ENCODE measurements at places on chromosomes 1 and 21.

- DNase-seq, result no peak
Measured at GRCh38 chr1:19336543-19336942, 24.4 kb downstream of the SLC66A1 start.

DNA sequence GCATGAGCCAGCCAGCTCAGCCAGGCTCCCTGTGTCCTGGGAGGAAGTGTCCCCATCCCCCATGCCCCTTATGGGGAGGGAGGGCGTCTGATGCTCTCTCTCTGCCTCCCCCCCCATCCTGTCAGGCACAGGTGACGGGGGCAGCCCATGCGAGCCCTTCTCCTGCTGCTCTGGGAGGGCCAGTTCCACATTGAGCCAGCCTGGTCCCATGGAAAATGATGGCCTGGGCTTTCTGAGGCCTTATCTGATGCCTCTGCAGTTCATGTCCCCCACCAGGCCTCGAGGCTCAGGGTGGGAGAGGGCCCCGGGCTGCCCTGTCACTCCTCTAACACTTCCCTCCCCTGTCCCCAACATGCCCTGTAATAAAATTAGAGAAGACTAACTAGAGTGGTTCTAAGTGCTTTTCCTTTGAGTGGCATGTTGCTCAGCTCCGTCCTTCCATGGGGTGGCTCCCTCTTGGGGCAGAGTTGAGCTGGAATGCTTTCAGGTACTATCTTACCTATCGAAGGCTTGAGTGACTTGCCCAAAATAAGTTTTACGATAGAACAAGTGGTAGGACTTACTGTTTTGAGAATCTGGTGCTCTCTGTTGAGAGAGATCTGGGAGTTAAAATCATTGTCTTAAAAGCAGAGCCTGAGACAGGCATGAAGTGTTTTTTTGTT lies 1.8 kb upstream of the MTFR1L start:
- DNase-seq, result no peak

- DNase-seq, result no peak
Measured at GRCh38 chr1:34846265-34846664, 13.3 kb downstream of the SMIM12 start.

DNA sequence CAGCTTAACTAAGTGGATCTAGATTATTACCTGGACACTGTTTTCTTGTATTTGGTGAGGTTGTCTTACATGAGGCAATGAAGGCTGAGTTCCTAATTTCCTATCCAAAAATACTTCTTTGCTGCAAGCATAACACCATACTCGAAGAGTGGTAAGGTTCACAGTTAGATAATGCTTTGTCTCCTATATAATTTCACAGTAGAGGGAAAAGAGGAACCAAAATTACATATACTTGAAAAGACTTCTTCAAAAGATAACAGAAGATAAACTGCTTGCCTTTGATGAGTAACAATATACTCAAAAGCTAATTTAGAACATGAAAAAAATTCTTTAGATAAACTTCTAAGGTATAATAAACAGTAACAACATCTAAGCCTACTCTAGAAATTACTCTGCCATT lies 20.4 kb downstream of the USP33 start:
- DNase-seq, result peak; percentile 38

DNA sequence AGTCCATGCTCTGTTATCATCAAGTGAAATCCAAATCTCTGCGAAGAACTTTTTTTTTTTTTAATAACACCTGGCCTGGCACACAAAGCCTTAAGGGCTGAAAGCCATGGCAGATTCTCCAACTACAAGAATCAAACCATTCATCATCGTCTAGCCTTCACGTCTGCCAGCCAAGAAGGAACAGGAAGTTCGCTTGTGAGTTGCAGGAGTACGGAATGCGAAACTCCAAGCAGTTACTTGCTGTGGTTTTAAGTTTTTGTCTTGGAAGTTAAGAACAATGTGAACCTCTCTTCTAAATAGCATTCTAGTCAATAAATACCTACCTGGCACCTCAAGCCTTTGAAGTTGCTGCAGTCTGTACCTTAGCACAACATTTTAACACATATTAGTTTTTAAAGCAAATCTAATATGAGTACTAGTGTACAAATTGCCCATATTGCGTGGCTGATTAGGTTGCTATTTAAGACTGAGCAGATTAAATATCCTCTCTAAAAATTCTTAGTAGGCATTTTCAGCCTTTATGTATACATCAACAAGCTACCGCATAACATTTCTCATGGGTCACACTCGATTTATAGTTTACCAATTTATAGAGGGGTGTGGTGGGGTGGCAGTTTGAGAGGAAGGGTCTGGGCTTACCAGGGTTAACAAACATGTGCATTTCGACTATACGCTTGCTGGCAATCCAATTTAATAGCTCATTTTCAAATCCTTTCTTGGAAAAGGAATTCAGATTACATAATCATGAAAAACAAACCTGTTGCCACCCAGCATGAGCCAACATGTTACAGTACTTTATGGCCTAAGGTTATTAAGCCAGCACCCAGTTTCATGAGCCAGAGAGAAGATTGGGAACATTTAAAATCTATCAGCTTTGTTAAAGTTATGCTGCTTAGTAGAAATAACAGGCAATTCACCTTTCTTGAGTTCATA lies 22.2 kb upstream of the PTPN14 start:
- no peak for DNase-seq

- DNase-seq, result no peak
Measured at GRCh38 chr1:183812686-183813569, 8.0 kb downstream of the RGL1 start.

DNA sequence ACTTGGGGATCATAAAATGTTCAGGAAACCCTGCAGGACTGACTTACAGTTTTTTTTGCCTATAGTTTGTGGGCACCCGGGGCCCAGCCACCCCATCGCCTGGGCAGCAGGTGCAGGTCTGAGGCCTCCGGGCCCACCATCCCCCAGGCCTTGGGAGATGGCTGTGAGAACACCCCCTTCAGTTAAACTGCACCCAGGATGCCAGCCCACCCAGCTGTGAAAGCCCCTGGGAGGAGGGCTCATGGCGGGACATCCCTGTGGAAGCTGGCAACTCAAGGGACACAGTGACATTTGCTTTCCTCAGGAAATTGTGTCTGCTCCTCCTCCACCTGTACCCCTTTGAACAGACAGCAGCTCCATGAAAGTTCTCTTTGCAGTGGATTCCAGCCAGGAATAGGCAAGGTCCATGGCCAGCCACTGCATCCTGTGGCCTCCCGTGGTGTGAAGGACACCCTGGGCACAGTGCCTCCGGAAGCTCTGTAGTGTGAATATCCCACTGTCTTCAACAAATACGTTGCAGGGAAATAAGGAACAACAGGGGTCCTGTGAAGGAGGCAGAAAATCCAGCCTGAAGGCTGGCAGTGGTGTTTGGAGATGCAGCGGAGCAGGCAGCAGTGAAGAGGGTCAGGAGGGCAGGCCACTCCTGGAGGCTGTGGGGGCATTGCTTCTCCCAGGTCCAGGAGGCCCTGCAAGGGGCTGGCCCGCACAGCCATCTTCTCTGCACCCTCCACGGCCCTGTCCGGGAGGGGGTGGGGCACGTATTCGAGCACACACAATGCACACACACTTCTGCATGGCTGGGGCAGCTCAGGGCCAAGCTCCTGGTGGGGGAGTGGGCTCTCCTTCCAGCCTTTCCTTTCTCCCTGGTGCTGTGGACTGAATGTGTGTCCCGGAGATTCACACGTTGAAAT lies 2.1 kb upstream of the OBSCN start:
- DNase-seq, result no peak

DNA sequence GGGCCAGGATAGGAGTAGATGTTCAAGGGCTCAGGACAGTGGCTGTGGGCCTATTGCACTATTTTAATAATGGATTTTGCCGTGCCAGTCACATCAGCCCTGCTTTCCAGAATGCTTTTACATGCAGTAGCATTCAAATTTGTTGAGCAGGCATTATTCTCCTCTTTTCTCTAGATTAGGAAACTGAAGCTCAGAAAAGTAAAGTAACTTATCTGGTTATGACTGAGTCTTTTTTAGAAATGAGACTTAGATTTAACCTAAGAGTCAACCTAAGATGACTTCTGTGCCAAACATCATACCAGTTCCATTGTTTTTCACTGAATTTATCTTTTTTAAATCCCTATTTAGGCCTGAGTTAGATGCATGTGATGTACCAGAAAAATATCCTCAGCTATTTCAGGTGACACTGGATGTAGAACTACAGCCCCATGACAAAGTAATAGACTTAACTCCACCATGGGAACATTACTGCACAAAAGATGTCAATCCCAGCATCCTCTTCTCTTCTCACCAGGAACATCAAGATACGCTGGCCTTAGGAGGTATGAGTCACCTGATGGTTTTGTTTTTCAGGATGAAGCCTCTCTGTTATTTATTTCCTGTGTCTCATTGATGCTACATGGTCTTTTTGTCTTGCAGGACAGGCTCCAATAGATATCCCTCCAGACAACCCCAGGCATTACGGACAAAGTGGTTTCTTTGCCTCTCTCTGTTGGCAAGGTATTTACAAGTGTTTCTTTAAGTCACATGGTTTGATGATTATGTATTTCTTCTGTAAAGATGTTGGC lies 31.4 kb upstream of the LEPR start:
- no peak for DNase-seq

GRCh38 chr21:27953340-27954045 lies 986.6 kb upstream of the ADAMTS5 start:
- no peak for DNase-seq

DNA sequence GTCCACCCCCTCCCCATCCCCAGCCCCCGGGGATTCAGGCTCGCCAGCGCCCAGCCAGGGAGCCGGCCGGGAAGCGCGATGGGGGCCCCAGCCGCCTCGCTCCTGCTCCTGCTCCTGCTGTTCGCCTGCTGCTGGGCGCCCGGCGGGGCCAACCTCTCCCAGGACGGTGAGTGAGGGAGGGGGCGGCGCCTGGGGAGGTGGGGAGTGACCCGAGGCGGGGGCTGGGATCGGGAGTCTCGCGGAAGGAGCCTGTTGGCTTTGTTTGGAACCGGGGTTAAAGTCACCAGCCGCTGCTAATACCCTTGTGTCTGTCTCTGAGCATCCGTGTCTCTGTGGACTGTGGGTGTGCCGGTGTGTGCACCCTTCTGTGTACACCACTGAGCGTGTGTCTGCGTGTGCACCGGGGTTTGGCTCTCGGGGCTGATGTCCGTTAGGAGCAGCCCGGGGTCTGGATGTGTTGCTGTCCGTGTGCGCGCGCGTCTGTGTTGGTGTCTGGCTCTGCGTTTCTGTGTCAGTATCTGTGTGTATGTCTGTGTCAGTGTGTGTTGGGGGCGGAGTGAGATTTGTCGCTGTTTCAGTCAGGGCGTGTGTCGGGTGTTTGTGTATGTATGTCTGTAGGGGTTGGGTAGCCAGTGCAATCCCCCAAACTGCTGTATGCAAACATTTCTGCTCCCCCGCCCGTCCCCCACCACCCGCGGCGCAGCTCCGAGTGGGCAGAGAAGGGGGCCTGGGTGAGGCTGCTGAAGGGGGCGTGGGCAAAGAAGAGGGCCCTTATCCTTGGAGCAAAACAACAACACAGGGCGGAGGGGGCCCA lies 480 bp downstream of the CADM3 start:
- DNase-seq, result no peak

DNA sequence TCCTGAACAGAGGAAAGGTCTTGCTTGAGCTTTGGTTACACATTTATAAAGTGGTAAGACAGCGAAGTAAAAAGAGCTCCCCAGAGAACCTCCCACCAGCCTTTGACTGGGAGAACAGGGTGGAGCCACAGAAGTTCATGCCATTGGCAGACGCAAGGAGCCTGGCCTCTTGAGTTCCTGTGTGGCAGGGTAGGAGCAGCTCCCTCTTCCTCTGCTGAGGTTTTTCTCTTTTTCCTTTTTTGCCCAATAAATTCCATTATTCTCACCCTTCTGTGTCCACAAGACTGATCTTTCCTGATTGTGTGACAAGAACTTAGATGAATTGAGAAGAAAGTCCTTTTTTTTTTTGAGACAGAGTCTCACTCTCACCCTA lies 4.3 kb downstream of the THEM4 start:
- DNase-seq, result no peak
